ENCODE measurements at places on chromosomes 4 and X.

DNA sequence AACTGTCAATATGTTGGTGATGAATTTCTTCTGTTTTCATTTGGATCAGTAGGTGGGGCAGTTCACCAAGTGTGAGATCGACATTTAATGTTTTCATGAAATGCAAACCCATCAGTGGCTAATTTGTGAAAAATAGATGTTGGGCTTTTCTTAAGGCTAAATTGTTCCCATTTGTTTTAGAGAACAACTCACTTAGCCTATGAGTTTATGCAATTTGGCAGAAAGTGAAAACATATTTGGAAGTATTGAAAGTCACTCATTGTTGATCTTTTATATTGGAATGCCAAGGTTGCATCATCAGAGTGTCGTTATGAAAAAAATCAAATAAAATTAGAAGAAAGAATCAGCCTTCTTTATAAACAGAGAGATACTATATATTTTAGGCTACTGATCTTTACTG lies 132.4 kb downstream of the RPA4 start:
- DNase-seq = no peak

GRCh38 chr4:123505095-123506010 lies 108.8 kb downstream of the SPRY1 start:
- DNase-seq = peak; percentile 11

- no peak for DNase-seq
Measured at GRCh38 chr4:71229477-71230270, 109.1 kb upstream of the SLC4A4 start.

- no peak for DNase-seq
Measured at GRCh38 chr4:7420661-7421040, 14.1 kb downstream of the PSAPL1 start.

- DNase-seq = no peak
Measured at GRCh38 chr4:138269175-138269574, 27.0 kb upstream of the SLC7A11 start.

DNA sequence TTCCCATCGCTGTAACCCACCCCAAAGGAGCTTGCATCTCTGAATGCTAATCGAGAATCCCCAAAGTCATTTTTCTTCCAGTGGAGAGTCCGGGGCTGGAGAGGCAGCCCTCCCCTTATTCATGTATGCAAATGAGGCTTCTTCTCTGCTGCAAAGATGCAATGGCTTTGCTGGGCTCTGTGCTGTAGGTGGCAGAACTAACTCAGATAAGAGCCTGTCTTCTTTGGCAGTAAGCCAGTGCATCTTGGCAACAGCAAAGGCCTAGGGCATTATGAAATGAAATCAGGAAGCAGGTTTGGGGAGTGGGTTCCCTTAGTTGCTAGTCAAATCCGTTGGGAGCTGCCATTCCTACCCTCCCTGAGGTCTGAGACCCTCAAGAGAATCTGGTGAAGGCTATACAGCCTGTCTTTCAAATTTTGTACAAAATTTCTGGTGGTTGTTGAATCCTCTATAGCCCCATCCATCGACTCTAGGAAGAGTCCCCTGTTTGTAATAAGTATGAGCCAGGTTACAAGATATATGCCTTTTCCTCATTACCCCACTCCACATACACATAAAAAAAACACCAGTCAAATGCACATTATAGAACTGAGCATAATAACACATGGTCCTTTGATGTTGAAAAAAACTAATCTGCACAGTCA lies 290.6 kb upstream of the TAPT1 start:
- DNase-seq = no peak

DNA sequence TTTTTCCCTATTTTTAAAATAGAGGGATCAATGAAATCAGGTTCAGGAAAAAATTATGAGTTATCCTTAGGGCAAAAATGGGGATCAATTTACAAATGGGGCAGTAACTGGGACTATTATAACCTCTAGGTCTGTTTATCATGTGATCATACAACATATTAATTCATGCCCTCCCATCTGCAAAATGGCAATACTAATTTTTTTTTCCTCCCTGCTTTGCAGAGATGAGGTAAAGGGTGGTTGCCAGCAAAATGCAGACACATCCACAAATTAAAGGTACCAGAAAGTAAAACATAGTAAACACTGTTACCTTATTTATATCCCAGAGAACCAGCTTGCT lies 467 bp downstream of the HSD17B11 start:
- DNase-seq = no peak

DNA sequence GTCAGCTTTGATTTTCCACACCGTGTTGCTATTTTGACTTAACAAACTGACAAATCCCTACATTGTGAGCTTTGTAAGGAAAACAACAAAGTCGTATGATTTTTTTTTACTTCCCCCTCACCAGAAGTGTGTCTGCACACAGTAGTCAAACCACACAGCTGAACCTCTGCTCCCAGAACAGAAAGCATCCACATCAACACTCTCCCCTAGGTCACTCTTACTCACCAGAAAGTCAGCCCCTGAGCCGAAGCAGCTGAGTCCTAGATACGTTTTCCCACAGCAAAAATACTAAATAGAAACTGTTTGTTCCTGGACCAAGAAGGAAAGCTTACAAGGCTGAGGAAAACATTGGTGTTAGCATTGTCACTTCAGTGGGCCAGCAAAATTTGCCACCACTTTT lies 305.7 kb downstream of the DHX15 start:
- DNase-seq = no peak

GRCh38 chrX:82675104-82675503 lies 833.0 kb upstream of the POU3F4 start:
- DNase-seq = no peak

DNA sequence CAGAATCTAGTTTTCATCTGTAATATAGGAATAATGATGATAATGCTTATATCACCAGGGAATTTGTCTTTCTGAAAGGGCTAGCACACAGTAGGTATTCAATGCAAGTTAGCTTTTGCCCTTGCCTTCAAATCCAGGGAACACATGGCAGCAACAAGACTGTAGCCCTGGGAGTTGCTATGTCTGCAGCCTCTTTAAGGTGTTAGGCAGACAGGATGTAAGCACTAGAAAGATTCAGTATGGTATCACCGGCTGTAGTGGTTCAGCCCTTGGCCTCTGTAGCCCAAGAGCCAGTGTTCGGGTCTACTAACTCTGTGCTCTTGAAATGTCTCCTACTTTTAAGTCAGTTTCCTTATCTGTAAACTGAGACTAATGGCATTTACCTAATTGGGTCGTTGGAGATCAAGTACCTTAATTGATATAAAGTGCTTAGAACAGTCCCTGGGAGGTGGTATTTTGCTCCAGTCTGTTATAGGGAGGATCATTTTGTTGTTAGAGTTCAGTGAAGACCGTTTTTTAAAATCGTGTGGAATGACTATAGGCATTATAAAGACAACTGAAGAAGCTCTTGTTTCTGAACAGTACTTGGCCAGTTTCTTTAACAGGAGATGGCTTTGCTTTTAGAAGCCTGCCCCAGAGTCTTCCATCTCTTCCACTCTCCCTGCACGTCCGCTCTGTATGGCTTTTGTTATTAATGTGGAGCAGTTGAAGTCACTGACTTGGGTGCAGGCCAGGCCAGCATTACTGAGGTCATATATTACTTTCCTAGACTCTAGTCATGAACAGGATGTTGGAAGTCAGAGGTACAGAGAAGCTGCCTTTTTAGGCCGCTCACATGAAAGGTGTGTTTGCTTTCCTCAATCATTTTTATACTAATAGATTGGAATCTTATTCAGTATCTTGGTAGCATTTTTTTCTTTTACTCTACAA lies 44.8 kb downstream of the GAB1 start:
- DNase-seq = no peak

DNA sequence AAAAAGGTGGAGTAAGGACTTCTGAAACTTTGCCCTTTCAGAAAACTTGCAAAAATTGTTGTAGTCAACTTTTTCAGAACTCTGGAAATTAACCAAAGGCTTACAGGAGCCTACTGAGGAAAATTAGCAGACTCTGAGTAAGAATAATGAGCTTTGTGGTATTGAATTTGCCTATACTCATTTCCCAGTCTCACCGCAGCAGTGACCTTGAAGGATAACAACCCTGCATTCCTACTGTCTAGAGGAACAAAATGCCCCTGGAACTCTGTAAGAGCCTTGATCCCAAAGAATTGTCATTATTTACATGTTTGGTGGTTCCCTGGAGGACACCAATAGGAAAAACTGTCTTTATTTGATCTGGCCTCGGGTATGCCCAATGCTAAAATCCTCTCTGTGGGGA lies 57.9 kb downstream of the MND1 start:
- no peak for DNase-seq

DNA sequence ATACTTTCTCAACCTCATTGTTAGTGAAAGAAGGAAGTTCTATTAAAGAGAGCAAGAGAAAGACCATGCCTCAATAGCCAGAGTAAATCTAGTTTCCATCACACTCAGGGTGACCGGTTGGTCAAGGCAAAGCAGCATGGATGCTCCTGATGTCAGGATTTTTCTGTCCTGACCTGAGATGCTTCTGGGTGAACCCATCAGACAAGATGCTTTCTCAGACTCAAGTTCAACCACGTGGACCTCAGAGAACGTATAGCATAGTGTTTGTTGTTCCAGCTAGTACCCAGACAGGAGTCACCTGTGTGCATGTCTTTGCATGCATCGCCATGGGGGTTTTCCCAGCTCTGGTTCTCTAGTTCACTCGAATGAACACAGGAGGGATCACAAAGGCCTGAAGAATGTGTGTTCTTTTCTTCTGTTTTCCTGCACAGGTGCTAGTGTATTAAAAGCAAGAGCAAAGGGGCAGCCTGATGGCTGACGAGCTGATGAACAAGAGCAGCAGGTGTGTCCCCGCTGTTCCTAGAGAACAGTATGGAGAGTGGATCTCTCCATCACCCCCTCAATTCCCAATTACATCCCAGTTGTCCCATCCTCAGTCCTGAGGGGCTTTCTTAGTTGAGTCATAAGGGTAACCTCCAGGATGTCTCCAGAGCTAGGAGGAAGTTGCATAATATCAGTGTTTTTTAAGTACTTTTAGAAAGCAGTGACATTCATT lies 110.5 kb upstream of the ENPP6 start:
- no peak for DNase-seq

DNA sequence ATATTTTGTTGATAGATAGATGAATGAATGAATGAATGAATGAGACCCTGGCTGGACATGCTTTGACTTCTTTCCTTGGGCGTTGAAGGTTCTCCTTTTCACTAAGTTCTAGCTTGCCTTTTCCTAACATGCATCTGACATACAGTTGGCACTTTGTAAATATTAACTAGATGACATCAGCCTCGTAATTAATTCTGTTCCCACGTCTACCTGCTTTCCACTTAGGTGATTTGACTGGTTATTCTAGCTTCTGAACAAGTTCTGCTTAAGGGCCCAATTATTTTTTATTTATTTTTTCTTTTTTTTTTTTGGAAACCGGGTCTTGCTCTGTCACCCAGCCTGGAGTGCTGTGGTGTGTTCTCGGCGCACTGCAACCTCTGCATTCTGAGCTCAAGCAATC lies 13.9 kb upstream of the RASL11B start:
- no peak for DNase-seq

GRCh38 chr4:185119927-185120630 lies 23.0 kb upstream of the SLC25A4 start:
- DNase-seq = no peak

DNA sequence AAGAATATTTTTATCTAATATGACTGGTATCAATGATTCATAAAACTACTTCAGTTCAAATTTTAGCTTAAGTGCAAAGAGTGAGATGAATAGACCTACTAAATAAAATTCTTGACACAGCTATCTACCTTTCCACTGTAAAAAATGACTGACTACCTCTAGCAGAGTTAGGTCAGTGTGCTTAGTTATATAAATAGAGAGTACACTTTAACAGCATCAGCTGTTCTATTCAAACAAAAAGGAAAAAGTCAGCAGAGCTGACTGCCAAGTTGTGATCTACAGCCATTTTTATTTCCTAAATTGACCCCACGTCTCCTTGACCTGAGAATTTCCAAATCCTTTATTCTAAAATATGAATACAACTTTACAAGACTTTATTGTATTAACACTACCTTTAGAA lies 262.4 kb downstream of the CAMK2D start:
- DNase-seq = no peak

DNA sequence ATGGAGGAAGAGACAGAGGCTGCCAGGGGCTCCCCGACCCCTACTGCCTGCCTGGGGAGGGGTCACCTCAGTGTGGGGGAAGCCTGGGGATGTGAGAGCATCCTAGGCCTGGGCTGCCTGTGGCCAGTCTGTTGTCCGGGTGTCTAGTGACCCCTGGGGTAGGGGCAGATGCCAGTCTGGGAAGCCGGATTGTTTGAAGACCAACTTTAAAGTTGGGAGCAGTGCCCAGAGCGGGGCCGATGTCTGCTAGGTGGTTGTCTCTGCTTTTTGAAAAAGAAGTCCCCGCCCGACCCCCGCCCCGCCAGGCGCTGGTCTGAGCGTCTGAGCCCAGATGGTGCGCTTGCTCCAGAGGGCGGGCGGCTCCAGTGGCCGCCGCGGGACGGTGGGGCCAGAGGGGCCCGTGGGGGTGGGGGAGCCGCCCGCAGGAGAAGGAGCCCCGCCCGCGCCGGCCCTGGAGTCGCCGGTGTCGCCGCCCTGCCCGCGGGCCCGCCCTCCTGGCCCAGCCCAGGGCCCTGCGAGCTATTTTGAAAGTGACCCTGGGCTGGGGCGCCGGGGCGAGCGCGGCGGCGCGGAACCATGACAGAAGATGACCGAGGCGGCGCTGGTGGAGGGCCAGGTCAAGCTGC lies at the start of gene DOK7:
Gene DOK7, plus strand, starts transcription at position 517 of the 626 bp plus-strand sequence. Its CDS starts 70 bp downstream, at position 587.
- no peak for DNase-seq

- no peak for DNase-seq
Measured at GRCh38 chrX:41302370-41302769, 31.6 kb upstream of the DDX3X start.

DNA sequence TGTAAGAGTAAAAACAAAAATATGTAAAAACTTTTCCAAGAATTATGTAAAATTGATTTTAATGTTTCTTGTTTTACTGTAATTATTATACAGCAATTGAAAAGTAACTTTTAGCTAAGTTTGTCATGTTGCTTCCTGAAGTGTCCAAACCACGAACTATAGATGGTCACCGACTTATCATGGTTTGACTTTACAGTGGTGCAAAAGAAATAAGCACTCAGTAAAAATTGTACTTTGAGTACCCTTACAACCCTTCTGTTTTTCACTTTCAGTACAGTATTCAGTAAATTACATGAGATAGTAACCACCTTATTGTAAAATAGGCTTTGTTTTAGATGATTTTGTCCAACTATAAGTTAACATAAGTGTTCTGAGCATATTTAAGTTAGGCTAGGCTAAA lies 93.8 kb downstream of the SLC10A6 start:
- DNase-seq = no peak

- DNase-seq = no peak
Measured at GRCh38 chr4:142850478-142850877, 4.4 kb upstream of the INPP4B start.

DNA sequence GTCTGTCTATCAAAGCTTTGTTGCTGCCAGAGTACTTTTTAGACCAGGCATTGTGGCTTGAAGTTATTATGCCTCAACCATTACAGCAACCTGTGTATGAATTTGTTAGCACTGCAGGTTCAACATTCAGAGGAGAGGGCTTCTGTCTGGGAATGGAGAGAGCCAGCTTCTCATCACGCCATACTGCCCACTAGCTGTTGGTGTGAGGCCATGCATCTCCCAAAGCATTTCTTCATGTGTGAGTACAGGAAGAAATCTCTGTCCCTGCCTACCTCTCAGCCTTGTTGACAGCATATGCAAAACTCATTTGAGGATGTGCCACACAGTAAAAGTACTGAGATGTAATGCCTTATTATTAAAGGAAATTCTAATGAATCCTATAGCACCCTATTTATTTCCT lies 76.9 kb upstream of the PPARGC1A start:
- DNase-seq = no peak

- DNase-seq = no peak
Measured at GRCh38 chr4:128068918-128069317, 7.8 kb downstream of the LARP1B start.

GRCh38 chr4:95255396-95256107 lies 293.2 kb downstream of the UNC5C start:
- DNase-seq = no peak

GRCh38 chrX:130097507-130098209 lies 12.6 kb downstream of the ELF4 start:
- no peak for DNase-seq

All from stimulated activated CD4-positive, alpha-beta T cell treated with anti-CD3 and anti-CD28 coated beads, Interleukin-2, amount 100 ng/mL, for 48 hours (primary cell).